Naive B cell (primary cell): ENCODE measurements at places on chromosomes 2 and 18.

GRCh38 chr2:144310484-144310883 is 209.4 kb downstream of the ZEB2 start:
- no peak for DNase-seq

DNA sequence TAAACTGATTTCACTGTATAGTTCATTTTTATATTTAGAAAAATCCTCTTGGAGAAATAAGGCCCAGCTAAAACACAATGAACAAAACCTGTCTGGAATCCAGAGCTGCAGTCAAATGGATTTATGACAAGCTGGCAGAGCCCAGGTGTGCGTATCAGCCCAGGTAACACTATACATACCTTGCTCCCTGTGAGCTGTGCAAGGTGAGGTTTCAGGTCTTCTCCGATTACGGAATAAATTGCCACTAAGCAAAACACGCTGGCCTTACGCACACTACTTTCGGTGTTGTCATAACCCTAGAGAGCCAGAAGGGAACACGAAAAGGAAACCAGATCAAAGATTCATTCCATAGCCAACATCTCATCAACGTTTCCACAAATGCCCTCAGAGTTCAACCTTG is 61.9 kb upstream of the TFCP2L1 start:
- no peak for DNase-seq

GRCh38 chr18:23857756-23858155 is 156.8 kb upstream of the TTC39C start:
- no peak for DNase-seq

- no peak for DNase-seq
Observed at GRCh38 chr18:37653618-37654017, 88.0 kb upstream of the CELF4 start.

DNA sequence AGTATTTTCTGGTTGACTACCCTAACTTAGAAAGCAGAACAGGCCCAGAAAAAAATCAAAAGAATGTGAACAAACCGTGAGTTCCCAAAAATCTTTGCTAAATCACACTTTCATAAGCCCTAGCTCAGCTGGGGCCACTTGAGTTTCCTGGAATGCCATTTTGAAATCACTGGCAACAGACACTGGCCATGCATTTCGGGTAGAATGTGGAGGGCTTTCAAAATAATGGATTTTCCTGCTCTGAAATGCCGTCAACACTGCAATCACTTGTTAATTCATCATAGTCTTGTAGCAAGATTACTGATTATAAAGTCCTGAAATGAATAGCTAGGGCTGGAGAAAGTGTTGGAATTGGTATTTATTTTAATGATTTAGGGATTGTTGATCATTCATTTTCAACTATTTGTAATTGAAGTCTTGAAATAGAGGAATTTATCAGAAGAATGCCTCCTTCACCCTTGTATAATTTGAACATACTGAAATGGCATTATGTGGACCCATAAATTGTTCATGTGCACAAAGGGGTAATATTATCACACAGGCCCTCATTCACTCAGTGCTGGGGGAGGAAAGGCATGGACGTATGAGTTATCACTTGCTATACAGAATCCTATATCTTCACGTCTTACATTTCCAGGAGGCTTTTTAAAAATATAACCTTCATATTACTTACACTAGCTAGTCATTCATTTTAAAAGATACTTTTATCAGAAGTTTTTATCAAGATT is 134.8 kb downstream of the DTNA start:
- no peak for DNase-seq

DNA sequence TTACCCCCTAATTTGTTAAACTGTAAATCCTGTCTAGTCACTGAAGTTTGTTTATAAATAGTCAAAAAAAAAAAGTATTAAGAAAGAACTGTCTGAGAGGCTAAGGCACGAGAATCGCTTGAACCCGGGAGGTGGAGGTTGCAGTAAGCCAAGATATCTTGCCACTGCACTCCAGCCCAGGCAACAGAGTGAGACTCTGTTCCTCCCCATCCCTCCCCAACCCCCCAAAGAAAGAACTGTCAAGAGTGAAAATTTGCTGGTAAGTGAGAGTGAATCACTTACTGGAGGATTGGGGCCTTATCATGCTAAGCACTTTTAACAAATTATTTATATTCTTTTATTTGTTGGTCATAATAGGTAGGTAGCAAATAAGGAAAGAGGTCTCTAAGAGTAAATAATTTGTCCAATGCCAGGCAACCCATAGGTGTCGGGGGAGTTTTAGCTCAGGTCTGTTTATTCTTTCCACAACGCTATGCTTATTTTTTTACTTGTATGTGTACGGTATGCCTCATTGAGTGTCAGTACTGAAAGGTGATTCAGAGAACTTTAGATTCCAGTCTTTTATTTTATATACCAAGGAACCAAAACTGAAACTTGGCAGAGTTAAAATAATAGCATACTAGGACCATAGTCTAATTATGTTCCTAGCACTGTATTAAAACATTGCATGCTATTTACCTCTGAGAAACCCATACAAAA is 2.5 kb downstream of the TAF4B start:
- DNase-seq, result no peak

- DNase-seq, result no peak
Observed at GRCh38 chr2:108385411-108386071, 7.8 kb downstream of the SULT1C4 start.

DNA sequence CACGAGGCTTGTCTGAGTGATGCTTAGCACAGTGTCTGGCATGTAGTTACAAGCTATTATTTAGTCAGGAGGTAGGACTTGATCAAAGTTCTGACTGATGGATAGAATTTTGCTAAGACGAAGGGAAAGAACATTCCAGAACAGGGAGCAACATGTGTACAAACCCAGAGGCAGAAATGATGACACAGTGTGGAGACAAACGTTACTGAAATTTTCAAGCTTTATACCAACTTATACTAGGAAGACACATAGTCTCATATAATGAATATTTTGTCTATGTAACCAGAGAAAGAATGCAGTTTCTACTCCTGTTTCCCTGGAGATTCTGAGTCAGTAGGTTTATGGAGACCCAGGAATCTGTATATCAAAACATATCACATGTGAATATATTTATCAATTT is 123.4 kb downstream of the FAM124B start:
- no peak for DNase-seq

- no peak for DNase-seq
Observed at GRCh38 chr2:178905261-178905660, 98.0 kb upstream of the TTN start.

DNA sequence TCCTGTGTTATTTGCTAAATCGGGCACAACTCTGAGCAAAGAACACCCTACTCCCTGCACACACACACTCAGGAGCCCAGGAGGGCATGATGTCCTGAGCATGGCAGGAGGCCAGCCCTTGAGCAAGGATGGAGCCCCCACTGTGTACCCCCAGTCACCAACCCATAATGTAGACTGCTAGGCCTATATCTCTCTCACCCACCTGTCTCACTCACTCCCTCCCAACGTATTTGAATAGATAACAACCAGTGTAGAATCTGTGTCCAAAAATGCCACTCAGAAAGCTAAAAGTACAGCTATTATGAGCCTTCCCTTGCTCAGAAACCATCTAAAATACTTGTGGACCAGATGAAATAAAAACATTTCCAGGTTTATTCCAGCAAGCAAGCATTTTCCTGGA is 29.3 kb downstream of the MERTK start:
- DNase-seq, result no peak

DNA sequence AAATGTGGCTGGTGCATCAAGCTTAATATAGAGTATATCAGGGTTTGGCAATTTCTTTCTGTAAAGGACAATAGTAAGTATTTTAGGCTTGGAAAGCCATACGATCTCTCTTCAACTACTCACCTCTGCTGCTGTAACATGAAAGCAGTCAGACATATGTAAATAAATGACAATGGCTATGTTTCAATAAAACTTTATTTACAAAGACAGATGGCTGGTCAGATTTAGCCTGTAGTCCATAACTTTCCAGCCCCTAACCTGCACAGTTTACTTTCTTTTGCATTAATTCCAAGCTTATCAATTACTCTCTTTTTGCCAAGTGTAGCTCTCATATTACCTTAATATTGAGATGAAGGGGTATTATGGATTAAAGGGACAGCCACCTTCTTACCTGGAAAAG is 83.1 kb downstream of the LRATD1 start:
- DNase-seq, result no peak

GRCh38 chr2:71898851-71899681 is 248.6 kb downstream of the CYP26B1 start:
- no peak for DNase-seq

- no peak for DNase-seq
Observed at GRCh38 chr2:238160206-238161129, 1.7 kb downstream of the ERFE start.

DNA sequence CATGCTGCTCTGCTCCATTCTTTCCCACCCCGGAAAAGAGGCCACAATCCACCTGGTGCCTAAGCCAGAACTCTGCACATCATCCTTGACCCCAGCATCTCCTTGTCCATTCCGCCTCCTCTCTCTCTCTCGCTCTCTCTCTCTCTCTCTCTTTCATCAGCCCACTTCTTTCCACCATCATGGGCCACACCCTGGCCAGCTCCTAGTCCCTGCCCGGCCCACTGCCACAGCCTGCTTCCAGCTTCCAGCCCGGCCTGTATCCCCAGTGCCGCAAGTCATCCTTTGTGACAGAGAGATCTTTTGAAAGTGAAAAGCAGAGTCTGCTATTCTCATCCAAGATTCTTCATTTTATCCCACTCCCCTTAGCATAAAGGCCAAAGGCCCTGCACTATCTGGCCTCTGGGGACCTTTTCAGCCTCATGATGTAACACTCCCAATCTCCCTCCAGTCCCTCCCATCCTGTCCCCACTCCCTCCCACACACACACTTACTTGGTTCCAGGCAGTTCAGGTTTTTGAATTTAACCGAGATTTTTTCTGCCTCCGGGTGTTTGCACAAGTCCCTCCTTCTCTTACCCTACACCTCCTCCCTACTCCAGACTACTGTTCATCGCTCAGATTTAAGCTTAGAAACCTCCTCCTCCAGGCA is 214.0 kb downstream of the EN1 start:
- DNase-seq, result no peak

GRCh38 chr2:26900831-26901321 is 52.9 kb downstream of the DPYSL5 start:
- no peak for DNase-seq

- no peak for DNase-seq
Observed at GRCh38 chr2:30362468-30363081, 84.5 kb upstream of the LCLAT1 start.

GRCh38 chr2:118989481-118989880 is 47.5 kb downstream of the MARCO start:
- no peak for DNase-seq

GRCh38 chr2:48738806-48739205 is 16.7 kb downstream of the LHCGR start:
- no peak for DNase-seq

- DNase-seq, result no peak
Observed at GRCh38 chr2:199710551-199710950, 140.4 kb downstream of the FTCDNL1 start.

DNA sequence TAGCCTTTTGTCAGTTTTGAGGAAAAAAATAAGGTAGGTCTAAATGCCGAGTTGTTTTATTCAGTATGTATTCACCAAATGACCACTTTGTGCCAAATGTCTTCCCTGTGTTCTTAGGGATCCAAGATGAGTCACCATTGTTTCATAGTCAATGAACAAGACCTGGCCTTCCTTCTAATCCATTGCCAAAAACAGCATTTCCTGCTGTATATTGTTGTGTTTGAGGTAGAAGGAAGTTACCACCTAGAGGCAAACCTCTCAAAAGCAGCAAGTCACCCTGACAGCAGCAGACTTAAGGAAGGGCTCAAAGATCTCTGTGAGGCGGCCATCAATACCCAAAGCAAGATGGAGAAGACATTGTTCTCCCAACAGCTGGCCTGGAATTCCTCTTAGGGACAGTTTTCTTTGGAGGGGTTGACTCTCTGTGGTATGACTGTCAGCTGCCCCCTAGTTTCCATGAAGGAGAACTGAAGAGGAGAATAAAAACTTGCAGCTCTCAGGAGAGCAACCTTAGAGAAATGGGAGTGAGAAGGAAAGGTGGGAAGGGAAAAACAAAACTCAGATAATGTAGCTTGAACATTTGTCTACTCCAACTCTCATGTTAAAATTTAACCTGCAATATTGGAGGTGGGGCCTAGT is 328.3 kb downstream of the LRATD1 start:
- no peak for DNase-seq

- no peak for DNase-seq
Observed at GRCh38 chr2:2926858-2927175, 450.8 kb downstream of the EIPR1 start.

DNA sequence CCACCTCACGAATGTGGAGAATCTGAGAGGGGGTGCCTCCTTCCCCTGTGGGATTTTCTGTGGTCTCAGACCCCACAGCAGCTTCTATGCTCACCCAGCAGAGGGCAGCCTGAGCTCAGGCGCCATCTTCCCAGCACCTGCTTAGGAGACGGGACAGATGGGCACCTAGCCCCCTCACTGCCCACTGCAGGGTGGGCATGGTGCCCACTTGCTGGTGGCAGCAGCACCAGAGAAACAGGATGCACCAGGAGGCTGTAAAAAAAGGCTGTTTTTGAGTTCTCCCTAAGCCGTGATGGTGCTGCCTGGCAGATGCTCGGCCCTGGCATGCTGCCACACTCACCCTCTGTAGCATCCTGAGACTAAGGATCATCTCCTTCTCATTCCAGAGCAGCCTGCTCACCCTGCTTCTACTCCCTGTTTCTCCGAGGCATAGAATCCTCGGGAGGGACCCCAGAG is 19.1 kb upstream of the SLC20A1 start:
- DNase-seq, result peak; percentile 58

- DNase-seq, result no peak
Observed at GRCh38 chr2:100242476-100242875, 79.8 kb downstream of the LONRF2 start.

- no peak for DNase-seq
Observed at GRCh38 chr2:20400787-20401488, 45.9 kb upstream of the RHOB start.

DNA sequence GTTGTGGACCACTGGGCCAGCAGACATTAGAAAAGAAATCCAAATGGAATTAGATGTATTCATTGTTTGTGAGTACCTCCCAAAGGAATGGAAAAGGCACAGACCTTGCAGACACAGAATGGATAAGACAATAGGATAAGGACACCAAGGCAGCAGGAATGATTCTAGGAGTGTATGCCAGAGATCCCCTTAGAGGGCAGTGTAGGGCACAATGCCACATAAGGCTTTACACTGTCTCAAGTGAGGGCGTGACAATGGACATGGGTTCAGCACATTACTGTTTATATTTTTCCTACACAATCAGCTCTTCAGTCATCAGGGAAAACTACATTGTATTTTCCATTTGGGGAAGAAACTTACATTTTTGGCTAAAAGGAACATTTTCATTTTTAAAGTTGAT is 250.9 kb downstream of the PTH2R start:
- DNase-seq, result no peak
